ENCODE measurements at places on chromosomes 5 and 9. TPM values are rescaled to one million over a fixed set of nuclear protein-coding genes. Genes with fewer than 3 reads are reported as not detected.

Gene PCDHA6
- not detected for total RNA-seq

Gene ITK
- total RNA-seq = not detected

Gene RNF183
- not detected for total RNA-seq

Gene PCDHA1
- total RNA-seq = not detected

Gene CRHBP
- total RNA-seq = not detected

Gene CDKN2A
- 17.5 TPM for total RNA-seq

Gene SLC6A19
- total RNA-seq = not detected

Gene FOXD4L3
- not detected for total RNA-seq

Gene TPPP
- total RNA-seq = under 0.01 TPM

Gene AK8
- total RNA-seq = under 0.01 TPM

Gene PRKACG
- not detected for total RNA-seq

Gene PCDHGC3
- 21.9 TPM for total RNA-seq

Gene SLC28A3
- 1.9 TPM for total RNA-seq

Gene TRAF2
- total RNA-seq = 6.6 TPM

Gene MYMK
- not detected for total RNA-seq

Gene BTNL8
- total RNA-seq = not detected

Gene GFRA3
- total RNA-seq = not detected

Gene GRIN1
- not detected for total RNA-seq

Gene MOB3B
- total RNA-seq = under 0.01 TPM

Gene DNM1
- total RNA-seq = 13.6 TPM

Gene LCNL1
- not detected for total RNA-seq

Gene NCBP1
- 46.4 TPM for total RNA-seq

Gene PCDHGA2
- 3.4 TPM for total RNA-seq

Gene SLC22A4
- 2.8 TPM for total RNA-seq

Gene PCDHB11
- total RNA-seq = under 0.01 TPM

Gene NSG2
- not detected for total RNA-seq

Gene CDO1
- 8.6 TPM for total RNA-seq

Gene IFNA2
- not detected for total RNA-seq

Gene SPATA31D4
- total RNA-seq = not detected

Gene FXN
- total RNA-seq = 6.1 TPM

Gene PCDHB8
- 0.18 TPM for total RNA-seq

Gene SLC46A2
- not detected for total RNA-seq

Gene SVEP1
- 16.7 TPM for total RNA-seq
